ENCODE measurements at places on chromosomes 2 and 18.

- no peak for DNase-seq
Measured at GRCh38 chr2:139885921-139886498, 1105.8 kb upstream of the NXPH2 start.

- DNase-seq, result no peak
Measured at GRCh38 chr2:163884416-163884815, 148.6 kb upstream of the FIGN start.

GRCh38 chr2:108271691-108272253 lies 16.9 kb upstream of the SULT1C2 start:
- DNase-seq, result no peak

- DNase-seq, result no peak
Measured at GRCh38 chr2:130972410-130972809, 120.8 kb downstream of the FAM168B start.

- DNase-seq, result no peak
Measured at GRCh38 chr2:12555012-12555645, 161.6 kb upstream of the TRIB2 start.

DNA sequence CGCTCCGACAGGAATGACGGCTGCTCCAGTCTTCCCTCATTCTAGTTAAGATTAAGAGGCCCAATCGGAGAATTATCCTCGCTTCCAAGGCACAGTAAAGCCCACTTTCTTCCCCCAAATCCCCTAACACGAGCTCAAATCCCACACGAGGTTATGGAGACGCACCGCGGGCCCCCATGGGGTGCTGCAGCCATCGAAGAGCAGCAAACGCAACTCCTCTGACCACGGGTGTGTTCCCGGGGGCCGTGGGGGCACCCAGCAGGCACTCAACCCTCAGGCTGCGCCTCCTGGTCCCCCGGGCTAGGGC lies 446 bp downstream of the COPS9 start:
- no peak for DNase-seq

GRCh38 chr2:40436093-40436475 lies 15.8 kb downstream of the SLC8A1 start:
- DNase-seq, result no peak

DNA sequence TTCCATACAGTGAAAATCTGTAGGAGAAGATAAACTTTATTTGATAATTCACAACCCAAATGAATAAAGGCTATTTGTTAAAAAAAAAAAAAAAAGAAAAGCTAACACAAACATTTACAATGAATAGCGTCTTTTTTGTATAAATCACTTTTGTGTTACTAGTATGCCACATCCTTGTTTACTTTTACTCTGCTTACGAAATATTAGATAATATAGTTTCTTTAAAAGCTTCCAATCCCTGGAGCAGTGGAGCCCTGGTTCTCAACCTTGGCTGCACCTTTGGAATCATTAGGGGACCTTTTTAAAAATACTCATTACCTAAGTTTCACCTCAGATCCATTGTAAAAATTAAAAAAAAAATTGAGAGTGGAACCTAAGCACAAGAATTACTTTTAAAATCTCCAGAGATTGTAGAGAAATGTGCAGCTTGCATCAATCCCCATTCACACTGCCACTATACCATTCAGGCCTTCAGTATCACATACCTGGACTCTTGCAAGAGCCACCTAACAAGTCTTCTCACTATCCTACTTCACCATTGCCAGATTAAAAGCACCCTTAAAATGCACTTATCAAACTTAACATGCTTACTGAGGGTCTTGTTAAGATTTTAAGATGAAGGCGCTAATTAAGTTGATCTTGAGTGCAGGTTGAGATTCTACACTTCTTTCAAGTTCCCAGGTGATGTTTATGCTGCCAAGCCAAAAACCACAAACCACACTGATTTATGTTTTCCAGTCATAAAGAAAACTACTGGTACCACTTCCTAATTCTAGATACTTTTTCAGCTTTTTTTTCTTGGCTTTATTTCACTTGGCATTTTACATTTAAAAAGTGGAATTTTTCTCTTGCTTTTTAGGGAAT lies 59.7 kb upstream of the ZC3H15 start:
- DNase-seq, result no peak

DNA sequence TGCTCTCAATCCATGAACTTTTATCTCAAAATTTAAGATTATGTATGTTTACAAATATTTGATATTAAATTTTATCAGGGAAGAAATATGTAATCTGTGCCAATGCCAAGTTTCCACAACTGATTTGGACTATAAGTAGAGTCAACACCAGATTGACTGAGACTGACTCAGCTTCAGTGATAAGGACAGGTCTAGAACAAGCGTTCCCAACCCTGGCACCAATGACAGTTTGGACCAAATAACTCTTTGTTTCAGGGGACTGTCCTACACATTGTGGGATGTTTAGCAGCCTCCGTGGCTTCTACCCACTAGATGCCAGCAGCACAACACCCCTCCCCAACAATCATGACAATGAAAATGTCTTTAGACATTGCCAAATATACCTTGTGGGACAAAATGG lies 165.3 kb downstream of the THADA start:
- DNase-seq, result no peak

DNA sequence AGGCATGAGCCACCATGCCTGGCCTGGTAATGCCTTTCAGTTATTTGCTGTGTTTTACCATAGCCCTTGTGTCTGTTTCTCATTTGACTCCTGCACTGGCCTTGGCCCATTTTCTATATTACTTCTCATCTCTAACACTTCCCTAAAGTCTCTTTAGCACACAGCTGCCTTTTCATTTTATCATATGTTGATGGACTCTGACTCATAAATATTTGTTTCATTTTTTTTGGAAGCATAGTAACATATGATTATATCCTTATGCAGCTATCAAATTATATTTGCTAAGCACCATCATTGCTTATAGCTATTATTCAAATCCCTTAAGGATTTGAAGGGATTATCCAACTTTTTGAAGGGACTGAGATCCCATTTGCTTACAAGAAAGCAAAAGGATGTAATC lies 320.3 kb downstream of the GPD2 start:
- DNase-seq, result no peak

- DNase-seq, result no peak
Measured at GRCh38 chr2:138123741-138124140, 159.5 kb downstream of the HNMT start.

- no peak for DNase-seq
Measured at GRCh38 chr2:95388856-95389244, 13.7 kb upstream of the FAHD2A start.

- no peak for DNase-seq
Measured at GRCh38 chr18:50709193-50709592, 110.6 kb downstream of the MRO start.

- DNase-seq, result no peak
Measured at GRCh38 chr2:27752551-27753237, 18.8 kb upstream of the MRPL33 start.

GRCh38 chr2:86296947-86297346 lies 40.5 kb downstream of the REEP1 start:
- DNase-seq, result no peak

- DNase-seq, result no peak
Measured at GRCh38 chr2:169065864-169066517, 3.4 kb upstream of the DHRS9 start.

- no peak for DNase-seq
Measured at GRCh38 chr2:28475088-28475595, 20.7 kb upstream of the PLB1 start.

All from aorta (tissue), 5 donors.